SJSA1 (cell line): ENCODE measurements at places on chromosomes 1 and 21. TPM values are rescaled to one million over a fixed set of nuclear protein-coding genes. Genes with fewer than 3 reads are reported as not detected.

The KLF17 gene
- not detected in 2 replicates for total RNA-seq

The ZBTB8B gene
- not detected in 2 replicates for total RNA-seq

DNA sequence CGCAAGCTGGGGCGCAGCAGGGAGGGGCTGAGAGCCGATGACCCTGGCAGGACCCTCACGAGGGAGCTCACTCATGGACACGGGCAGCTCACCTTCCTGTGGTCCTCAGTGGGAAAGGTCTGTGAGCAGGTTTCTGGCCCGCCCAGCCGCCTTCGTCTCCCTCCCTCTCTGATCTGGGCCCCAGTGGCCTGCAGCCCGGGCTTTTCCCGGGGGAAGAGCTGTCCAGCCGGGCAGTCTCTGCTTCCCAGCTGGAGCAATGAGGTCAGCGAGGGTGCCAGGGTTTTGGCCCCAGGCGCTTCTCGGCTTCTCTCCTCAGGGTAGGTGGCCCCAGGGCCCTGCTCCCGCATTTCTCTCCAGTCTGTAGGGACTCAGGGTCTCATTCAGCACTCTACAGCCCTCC lies 22.2 kb upstream of the ARHGEF16 start:
- DNase-seq: no peak
- no peaks in the 10 kb centered on the region for H3K27me3 ChIP-seq
- H3K4me3 ChIP-seq: no peak overlapping the region
- no peak overlapping the region for H3K27ac ChIP-seq
- no peaks in the 10 kb centered on the region for H3K36me3 ChIP-seq

DNA sequence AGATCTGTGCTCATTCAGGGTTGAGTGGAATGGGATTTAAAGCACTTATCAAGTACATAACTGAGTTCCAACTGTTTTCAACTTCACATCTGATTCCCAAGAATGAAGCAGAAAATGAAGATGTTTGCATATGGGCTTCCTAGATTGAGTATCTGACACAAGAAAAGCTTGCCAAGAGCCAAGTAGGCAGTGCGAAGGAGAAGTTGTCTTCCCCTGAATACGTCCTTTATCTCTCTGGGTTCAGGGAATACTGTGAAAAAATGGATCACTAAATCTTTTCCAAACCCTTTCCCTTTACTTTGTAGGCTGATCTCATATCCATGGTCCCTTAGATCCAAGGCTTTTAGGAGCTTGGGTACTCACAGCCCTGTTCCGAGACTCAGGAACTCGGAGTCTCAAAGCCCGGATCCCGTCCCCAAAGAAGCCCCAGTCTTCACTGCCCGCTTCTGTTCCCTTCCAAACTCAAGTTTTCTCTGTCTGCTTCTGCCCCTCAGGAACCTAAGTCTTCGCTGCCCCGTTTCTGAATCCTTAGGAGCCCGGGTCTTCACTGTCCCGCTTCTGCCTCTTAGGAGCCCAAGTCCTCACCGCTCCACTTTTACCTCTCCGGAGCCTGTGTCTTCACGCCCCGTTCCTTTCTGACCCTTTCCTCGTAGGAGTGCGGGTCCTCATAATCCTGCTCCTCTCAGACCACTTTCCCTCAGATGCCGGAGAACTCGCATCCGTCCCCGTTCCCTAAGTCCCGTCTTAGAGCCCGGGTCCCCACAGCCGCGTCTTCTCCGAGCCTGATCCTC lies 616 bp downstream of the TAF12 start:
- H3K36me3 ChIP-seq: 0 out of 2 replicates have a peak, but pooled peaks cover 8% of the 10 kb centered on the region
- no peaks in the 10 kb centered on the region for H3K27me3 ChIP-seq
- H3K4me1 ChIP-seq: peaks cover 18% of the 10 kb centered on the region
- H3K4me3 ChIP-seq: peak overlapping the region; percentile 57

GRCh38 chr21:35932232-35932911 lies 128.0 kb downstream of the SETD4 start:
- H3K27me3 ChIP-seq: no peaks in the 10 kb centered on the region
- no peak overlapping the region for H3K4me3 ChIP-seq
- no peaks in the 10 kb centered on the region for H3K36me3 ChIP-seq
- H3K4me1 ChIP-seq: peaks cover 24% of the 10 kb centered on the region

DNA sequence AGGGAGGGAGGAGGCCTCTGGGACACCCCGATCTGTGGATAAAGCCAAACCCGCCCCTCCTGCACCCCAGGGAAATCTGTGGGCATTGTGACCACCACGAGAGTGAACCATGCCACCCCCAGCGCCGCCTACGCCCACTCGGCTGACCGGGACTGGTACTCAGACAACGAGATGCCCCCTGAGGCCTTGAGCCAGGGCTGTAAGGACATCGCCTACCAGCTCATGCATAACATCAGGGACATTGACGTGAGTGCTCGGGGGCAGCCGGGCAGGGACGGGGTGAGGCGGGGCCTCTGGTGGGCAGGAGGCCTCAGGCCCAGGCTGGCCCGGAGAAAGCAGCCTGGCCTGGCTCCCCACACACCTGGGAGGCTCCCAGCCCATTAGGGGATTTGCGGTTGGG lies 54.7 kb downstream of the ALPL start:
- peaks cover 55% of the 10 kb centered on the region for H3K4me1 ChIP-seq
- peaks cover 79% of the 10 kb centered on the region for H3K36me3 ChIP-seq
- H3K27ac ChIP-seq: peak overlapping the region; percentile 58; the same call in 1 of the 2 replicates
- DNase-seq: no peak
- no peak overlapping the region for H3K4me3 ChIP-seq

- DNase-seq: no peak
- H3K4me3 ChIP-seq: peak overlapping the region; percentile 32
- peak overlapping the region; percentile 33 for H3K27ac ChIP-seq
- peaks cover 4% of the 10 kb centered on the region; the same call in 1 of the 2 replicates for H3K36me3 ChIP-seq
- H3K27me3 ChIP-seq: no peaks in the 10 kb centered on the region
Observed at GRCh38 chr1:89125240-89125912, 538 bp downstream of the GBP2 start.

The RORC gene
- total RNA-seq: not detected in 2 replicates

The ITGB2 gene
- 116 and 120 TPM in 2 replicates for total RNA-seq

DNA sequence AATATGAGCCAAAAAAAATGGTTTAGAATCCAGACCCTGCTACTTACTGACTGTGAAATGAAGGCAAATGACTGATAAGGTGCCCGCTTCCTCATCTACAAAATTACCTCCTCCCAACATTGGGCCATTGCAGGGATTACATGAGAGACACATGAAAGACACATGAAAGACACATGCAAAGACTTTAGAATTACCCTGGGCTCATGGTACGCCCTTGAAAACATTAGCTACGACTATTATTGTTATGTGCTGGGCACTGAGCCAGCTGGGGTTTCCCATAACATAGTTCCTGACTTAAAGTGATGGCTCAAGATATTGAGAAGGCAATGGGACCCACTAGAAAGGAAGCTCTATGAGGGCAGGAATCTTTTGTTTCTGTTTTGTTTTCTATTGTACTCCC lies 43.7 kb upstream of the KANK4 start:
- DNase-seq: no peak
- H3K4me1 ChIP-seq: no peaks in the 10 kb centered on the region
- H3K4me3 ChIP-seq: no peak overlapping the region
- H3K27ac ChIP-seq: no peak overlapping the region

DNA sequence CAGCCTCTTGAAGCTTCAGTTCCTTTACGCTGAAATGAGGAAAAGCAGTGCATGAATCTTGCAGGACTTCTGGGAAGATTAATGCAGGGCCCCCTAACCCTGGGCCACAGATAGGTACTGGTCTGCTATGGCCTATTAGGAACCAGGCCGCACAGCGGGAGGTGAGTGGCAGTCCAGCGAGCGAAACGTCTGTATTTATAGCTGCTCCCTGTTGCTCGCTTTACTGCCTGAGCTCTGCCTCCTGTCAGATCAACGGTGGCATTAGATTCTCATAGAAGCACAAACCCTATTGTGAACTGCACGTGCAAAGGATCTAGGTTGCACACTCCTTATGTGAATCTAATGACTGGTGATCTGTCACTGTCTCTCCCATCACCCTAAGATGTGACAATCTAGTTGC lies 130.2 kb downstream of the CHRM3 start:
- H3K27me3 ChIP-seq: no peaks in the 10 kb centered on the region
- no peaks in the 10 kb centered on the region for H3K4me1 ChIP-seq
- no peak overlapping the region for H3K27ac ChIP-seq
- H3K4me3 ChIP-seq: no peak overlapping the region

- no peak for DNase-seq
- no peak overlapping the region for H3K27ac ChIP-seq
- H3K4me3 ChIP-seq: no peak overlapping the region
- H3K36me3 ChIP-seq: no peaks in the 10 kb centered on the region
- peaks cover 26% of the 10 kb centered on the region for H3K4me1 ChIP-seq
Observed at GRCh38 chr1:47753808-47754207, 243.4 kb downstream of the TRABD2B start.

The AKNAD1 gene
- total RNA-seq: 0.21 TPM in 1 of 2 replicates, not detected in the other

GRCh38 chr1:83787246-83787998 lies 211.5 kb downstream of the TTLL7 start:
- H3K4me1 ChIP-seq: no peaks in the 10 kb centered on the region
- no peaks in the 10 kb centered on the region; the same call in 1 of the 2 replicates for H3K27me3 ChIP-seq
- no peak overlapping the region for H3K27ac ChIP-seq
- H3K4me3 ChIP-seq: no peak overlapping the region
- H3K36me3 ChIP-seq: no peaks in the 10 kb centered on the region

- no peaks in the 10 kb centered on the region for H3K36me3 ChIP-seq
- no peaks in the 10 kb centered on the region for H3K4me1 ChIP-seq
- no peaks in the 10 kb centered on the region for H3K27me3 ChIP-seq
- H3K4me3 ChIP-seq: no peak overlapping the region
- H3K27ac ChIP-seq: no peak overlapping the region
Observed at GRCh38 chr21:16269476-16269875, 539.7 kb downstream of the USP25 start.

GRCh38 chr1:63198871-63199394 lies 123.4 kb upstream of the FOXD3 start:
- no peak for DNase-seq
- no peaks in the 10 kb centered on the region; the same call in 1 of the 2 replicates for H3K27me3 ChIP-seq
- H3K27ac ChIP-seq: no peak overlapping the region
- no peak overlapping the region for H3K4me3 ChIP-seq
- H3K4me1 ChIP-seq: no peaks in the 10 kb centered on the region
- H3K36me3 ChIP-seq: no peaks in the 10 kb centered on the region

DNA sequence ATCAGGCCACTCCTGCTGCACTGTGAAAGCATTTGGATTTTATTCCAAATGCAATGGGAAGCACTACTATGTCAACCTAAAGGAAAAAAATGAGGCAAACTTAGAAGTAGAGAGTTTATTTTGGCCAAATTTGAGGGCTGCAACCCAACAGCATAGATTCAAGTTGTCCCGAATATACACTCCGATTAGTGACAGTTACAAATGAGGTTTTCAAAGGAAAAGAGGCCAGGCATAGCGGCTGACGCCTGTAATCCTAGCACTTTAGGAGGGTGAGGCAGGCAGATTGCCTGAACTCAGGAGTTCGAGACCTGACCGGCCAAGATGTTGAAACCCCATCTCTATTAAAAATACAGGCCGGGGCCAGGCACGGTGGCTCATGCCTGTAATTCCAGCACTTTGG lies 78.9 kb upstream of the PUM1 start:
- no peak for DNase-seq
- no peak overlapping the region for H3K27ac ChIP-seq
- H3K36me3 ChIP-seq: no peaks in the 10 kb centered on the region
- H3K27me3 ChIP-seq: no peaks in the 10 kb centered on the region

- no peaks in the 10 kb centered on the region for H3K36me3 ChIP-seq
- H3K4me1 ChIP-seq: no peaks in the 10 kb centered on the region
Observed at GRCh38 chr1:95948023-95948422, 714.0 kb downstream of the RWDD3 start.

The OR2AK2 gene
- total RNA-seq: not detected in 2 replicates

- H3K4me1 ChIP-seq: peaks cover 9% of the 10 kb centered on the region
- peaks cover 12% of the 10 kb centered on the region for H3K36me3 ChIP-seq
- DNase-seq: no peak
- H3K27me3 ChIP-seq: no peaks in the 10 kb centered on the region
- H3K27ac ChIP-seq: no peak overlapping the region
Observed at GRCh38 chr1:16242556-16243214, 5.7 kb upstream of the CPLANE2 start.
